ENCODE measurements at places on chromosomes 1 and 21.

GRCh38 chr1:22039594-22040285 is 12.8 kb upstream of the CDC42 start:
- peak; percentile 83 for DNase-seq

GRCh38 chr1:210201681-210202080 is 30.9 kb upstream of the SERTAD4 start:
- no peak for DNase-seq

GRCh38 chr1:148307583-148308185 is 155.6 kb upstream of the NBPF11 start:
- DNase-seq: no peak

DNA sequence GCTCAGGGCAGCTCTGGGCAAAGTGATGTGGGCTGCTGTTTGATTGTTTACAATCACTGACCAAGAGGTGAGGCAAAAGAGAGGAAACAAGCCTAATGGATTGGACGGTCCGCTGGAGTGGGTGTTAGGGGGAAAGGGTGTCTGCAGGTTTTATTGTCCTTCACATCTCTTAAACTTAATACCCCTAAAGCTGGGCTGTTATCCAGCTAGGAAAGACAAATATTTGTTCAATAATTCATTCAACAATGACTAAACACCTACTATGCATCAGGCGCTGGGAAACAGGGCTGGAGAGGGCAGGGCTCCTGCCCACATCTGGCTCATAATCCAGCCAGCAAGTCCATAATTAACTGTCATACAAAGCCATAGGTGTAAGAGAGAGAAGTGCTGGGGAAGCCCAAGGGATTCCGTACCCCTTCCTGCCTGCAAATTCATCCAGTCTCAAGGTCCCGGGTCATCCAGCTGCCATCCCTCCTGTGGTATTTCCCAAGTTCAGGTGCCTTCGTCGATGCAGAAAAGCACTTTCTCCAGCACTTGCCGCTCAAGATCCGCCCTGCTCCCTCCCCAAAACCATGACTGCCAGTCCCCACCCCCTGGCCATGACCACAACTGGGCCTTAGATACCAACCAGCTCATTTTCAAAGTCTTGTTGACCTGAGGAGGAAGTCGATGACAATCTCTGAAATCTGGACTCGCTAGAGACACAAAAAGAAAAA is 10.7 kb downstream of the TMEM63A start:
- DNase-seq: no peak

GRCh38 chr21:45443595-45444181 is 38.7 kb downstream of the COL18A1 start:
- DNase-seq: no peak

GRCh38 chr1:115135681-115136080 is 46.4 kb upstream of the TSPAN2 start:
- no peak for DNase-seq

DNA sequence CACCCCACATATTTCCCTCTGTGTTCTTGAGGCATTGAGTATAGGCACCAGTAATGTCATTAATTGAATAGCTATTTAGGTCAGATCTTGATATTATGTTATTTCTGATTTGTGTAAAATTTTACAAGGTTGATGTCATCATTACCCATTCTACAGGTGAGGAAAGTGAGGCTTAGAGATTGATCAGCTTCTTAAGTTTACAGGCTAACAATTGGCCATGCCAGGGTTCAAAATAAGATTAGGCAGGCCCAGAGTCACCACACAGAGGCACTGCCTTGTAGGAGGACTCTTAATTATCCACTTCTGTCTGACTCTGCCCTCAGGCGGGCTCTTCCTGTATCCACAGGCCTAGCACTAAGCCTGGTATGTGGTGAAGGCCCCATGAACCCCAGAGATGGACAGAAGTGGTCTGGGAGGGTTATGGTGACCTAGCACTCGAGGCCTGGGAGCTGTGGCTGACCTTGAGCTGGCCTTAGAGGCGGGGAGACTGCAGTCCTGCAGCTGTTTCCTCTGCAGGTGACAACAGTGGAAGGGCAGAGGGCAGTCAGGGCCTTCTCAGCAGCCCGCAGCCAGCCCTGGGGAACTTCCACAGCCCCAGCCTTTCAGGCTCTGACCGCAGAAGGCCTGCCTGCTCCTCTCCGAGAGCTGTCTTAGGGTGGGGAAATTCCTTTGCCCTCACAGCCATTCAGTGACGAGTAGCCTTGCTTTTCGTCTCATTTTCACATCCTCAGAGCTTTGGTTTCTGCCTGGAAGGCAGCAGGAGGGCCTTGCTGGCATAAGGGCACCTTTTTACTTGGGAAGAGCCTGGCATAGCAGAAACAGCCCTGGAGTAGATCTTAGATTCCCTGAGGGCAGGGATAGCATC is 12.2 kb downstream of the ZDHHC18 start:
- DNase-seq: peak; percentile 83

DNA sequence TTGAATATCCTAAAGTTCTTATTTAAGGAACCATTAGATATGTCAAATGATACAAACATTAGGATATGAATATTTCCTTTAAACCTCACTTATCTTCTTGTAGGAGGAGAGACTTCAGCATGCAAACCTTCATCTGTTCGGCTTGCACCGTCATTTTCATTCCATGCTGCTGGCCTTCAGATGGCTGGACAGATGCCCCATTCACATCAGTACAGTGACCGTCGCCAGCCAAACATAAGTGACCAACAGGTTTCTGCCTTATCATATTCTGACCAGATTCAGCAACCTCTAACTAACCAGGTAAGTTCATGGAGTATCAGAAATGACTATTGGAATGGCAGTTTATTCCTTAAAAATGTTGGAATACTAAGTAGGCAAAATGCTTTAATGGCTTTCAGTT is 106.0 kb downstream of the DYRK1A start:
- no peak for DNase-seq

- DNase-seq: no peak
These were observed 82.4 kb downstream of the NPHS2 start for GRCh38 chr1:179493323-179493722.

GRCh38 chr1:177609953-177610352 is 359.9 kb downstream of the SEC16B start:
- no peak for DNase-seq
